ENCODE measurements at places on chromosomes 4 and X. TPM values are rescaled to one million over a fixed set of nuclear protein-coding genes. Genes with fewer than 3 reads are reported as not detected.

DNA sequence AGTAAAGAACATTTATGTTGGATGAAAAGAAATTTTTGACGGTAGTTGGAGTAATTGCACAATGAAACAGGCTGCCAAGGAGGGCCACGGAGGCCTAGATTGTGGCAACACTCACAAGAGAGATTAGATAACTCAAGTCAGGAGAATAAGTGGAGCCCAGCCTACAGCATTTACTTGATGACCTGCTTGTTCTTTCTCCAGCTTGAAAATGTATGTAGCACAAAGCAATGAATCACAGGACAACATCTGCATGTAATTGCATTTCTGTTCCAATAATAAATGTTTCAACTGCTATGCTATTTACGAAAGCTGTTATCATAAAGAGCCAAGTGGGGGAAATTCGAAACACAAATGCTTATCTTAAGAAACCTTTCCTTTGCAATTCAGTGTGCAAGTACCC is 221.2 kb upstream of the MID1 start:
- DNase-seq: no peak

The PDZD4 gene
- 0.44 TPM for total RNA-seq

The NFXL1 gene
- 16.5 TPM for total RNA-seq

GRCh38 chr4:148253768-148254167 is 188.4 kb downstream of the NR3C2 start:
- DNase-seq: no peak

- DNase-seq: no peak
Measured at GRCh38 chr4:26386386-26386785, 65.6 kb downstream of the RBPJ start.

Measured in activated T-helper 1 cell treated with anti-CD3 and anti-CD28 coated beads, Interleukin-12 subunit alpha, Interleukin-12 subunit beta, Interleukin-2, Interleukin-4 antibody, amounts not matched to agents 30 ng/mL and 10 ng/mL and 1 ng/mL, durations not matched to agents 14 hours and 24 hours and 36 hours (primary cell).